ENCODE measurements at places on chromosomes 5 and 9. TPM values are rescaled to one million over a fixed set of nuclear protein-coding genes. Genes with fewer than 3 reads are reported as not detected.

ARL14EPL gene
- total RNA-seq, result 0.07 TPM

FAM78A gene
- total RNA-seq, result 1.1 TPM

ORM2 gene
- total RNA-seq, result not detected

PCSK1 gene
- 0.22 TPM for total RNA-seq

CARTPT gene
- total RNA-seq, result not detected

SVEP1 gene
- total RNA-seq, result 1.4 TPM

SLC36A3 gene
- total RNA-seq, result not detected

SPINK1 gene
- not detected for total RNA-seq

GCNT4 gene
- 0.47 TPM for total RNA-seq

FAM221B gene
- not detected for total RNA-seq

DYNC2I2 gene
- total RNA-seq, result 122 TPM

BARHL1 gene
- total RNA-seq, result not detected

LCN6 gene
- total RNA-seq, result not detected

PCA3 gene
- total RNA-seq, result not detected

PRUNE2 gene
- not detected for total RNA-seq

COL23A1 gene
- not detected for total RNA-seq

CATSPER3 gene
- 0.59 TPM for total RNA-seq

PITX1 gene
- total RNA-seq, result 34.6 TPM

ITGA2 gene
- 36.5 TPM for total RNA-seq

PCDHGB4 gene
- 0.66 TPM for total RNA-seq

BHMT gene
- not detected for total RNA-seq

TNFSF8 gene
- not detected for total RNA-seq

CCDC171 gene
- total RNA-seq, result 0.41 TPM

DRD1 gene
- 1.4 TPM for total RNA-seq

DMRT3 gene
- total RNA-seq, result not detected

PCDHGA12 gene
- not detected for total RNA-seq

ACOT12 gene
- total RNA-seq, result not detected

FRRS1L gene
- 0.37 TPM for total RNA-seq

PDE8B gene
- 0.82 TPM for total RNA-seq

CCIN gene
- total RNA-seq, result 0.07 TPM

PPP3R2 gene
- total RNA-seq, result not detected

IFNA2 gene
- not detected for total RNA-seq

SEMA5A gene
- total RNA-seq, result not detected

MTMR12 gene
- 12.9 TPM for total RNA-seq

FOXE1 gene
- total RNA-seq, result 4.2 TPM

FBP2 gene
- not detected for total RNA-seq

IL3 gene
- not detected for total RNA-seq

THOC3 gene
- 57.4 TPM for total RNA-seq

FBN2 gene
- total RNA-seq, result 16.2 TPM

PRRX2 gene
- 2.8 TPM for total RNA-seq

RHOBTB3 gene
- 5.9 TPM for total RNA-seq

SH3PXD2B gene
- total RNA-seq, result 16.0 TPM

TMOD1 gene
- total RNA-seq, result 3.7 TPM

FGF1 gene
- total RNA-seq, result 0.13 TPM

AFAP1L1 gene
- total RNA-seq, result 6.3 TPM

TEK gene
- 0.08 TPM for total RNA-seq

LCN9 gene
- not detected for total RNA-seq

IFNA21 gene
- total RNA-seq, result not detected

PCDHGA6 gene
- total RNA-seq, result 0.13 TPM

N4BP3 gene
- total RNA-seq, result 1.2 TPM

MELK gene
- 78.3 TPM for total RNA-seq
